D341Med (cell line): ENCODE measurements at places on chromosomes 3 and 15.

DNA sequence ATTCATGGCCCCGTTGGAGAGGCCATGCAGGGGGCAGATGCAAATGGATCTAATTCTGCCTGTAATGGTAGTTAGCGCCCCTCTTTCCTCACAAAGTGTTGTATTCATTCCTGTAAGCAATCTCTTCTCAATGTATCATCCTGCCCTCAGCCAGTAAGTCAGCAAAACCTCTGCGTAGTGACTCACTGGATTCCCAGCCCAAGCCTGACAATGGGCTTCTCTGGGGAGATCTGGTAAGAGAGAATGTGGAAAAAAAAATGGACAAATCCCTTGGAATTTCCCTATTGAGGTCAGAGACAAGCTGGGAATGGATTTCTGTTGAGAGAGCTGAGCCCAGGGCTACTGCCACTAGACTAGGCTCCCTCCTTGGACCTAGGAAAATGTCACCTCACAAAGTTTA lies 25.4 kb downstream of the ADPGK start:
- no peak for DNase-seq

DNA sequence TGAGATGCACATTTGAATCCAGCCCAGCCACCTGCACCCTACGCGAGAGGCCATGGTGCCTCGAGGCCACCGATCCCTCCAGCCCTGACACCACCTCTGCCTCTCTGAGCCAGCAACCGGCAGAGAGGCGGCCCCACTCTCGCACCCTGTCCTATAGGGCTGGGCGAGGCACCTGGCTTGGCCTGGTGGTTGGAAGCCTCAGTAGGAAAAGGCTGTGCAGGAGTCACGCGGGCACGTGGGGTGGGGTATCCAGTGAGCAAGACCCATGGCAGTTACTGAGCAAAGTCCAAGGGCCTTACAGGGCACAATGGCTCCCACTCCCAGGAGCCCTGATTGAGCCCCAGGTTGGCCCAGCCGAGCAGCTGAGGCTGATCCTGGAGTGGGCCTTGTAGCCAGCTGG lies 12.4 kb upstream of the DUSP7 start:
- no peak for DNase-seq

GRCh38 chr15:45732662-45733061 lies 97.8 kb downstream of the SQOR start:
- peak; percentile 54 for DNase-seq

- no peak for DNase-seq
Observed at GRCh38 chr3:177589911-177590381, 392.7 kb upstream of the TBL1XR1 start.

- DNase-seq: no peak
Observed at GRCh38 chr3:138678086-138678485, 69.5 kb downstream of the FAIM start.

DNA sequence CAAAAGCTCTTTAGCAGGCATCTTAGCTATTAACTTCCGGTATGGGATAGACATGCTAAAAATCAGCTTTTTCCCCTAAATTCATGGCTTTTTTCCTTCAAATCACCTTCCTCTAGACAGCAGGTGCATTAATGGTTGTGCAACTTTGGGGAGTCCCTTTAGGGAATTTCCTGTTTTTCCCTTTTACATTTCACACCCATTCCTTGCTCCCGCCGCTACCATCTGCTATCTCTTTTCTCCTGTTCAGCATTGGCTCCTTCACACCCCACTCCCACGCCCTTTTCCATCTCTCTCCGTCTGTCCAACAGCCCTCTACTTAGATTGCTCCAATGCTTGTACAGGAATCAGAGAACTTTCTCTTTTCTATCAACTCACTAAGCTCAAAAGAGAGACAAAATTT lies 43.4 kb downstream of the FEZF2 start:
- no peak for DNase-seq

GRCh38 chr3:139481116-139481515 lies 4.8 kb upstream of the RBP2 start:
- DNase-seq: no peak

GRCh38 chr3:103319912-103320311 lies 885.1 kb downstream of the ZPLD1 start:
- no peak for DNase-seq

- DNase-seq: no peak
Observed at GRCh38 chr3:106710596-106710995, 666.6 kb upstream of the CCDC54 start.

DNA sequence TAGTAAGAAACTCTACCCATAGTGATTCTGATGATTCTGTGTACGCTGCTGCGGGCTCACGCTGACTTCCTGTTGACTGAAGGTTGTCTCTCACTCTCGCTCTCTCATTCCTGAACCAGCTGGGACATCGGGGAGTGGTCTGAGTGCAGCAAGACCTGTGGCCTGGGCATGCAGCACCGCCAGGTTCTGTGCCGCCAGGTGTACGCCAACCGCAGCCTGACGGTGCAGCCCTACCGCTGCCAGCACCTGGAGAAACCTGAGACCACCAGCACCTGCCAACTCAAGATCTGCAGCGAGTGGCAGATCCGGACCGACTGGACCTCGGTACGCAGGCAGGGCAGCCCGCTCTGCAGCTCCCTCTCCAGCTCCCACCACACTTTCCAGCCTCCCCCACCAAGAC lies 63.6 kb upstream of the NR2E3 start:
- no peak for DNase-seq

GRCh38 chr3:55090291-55090690 lies 162.4 kb upstream of the LRTM1 start:
- DNase-seq: no peak

GRCh38 chr3:188941103-188941502 lies 230.7 kb upstream of the TPRG1 start:
- DNase-seq: no peak

- no peak for DNase-seq
Observed at GRCh38 chr3:16026753-16027152, 147.7 kb upstream of the GALNT15 start.
